HFFc6 (cell line): ENCODE measurements at places on chromosomes 4 and X. TPM values are rescaled to one million over a fixed set of nuclear protein-coding genes. Genes with fewer than 3 reads are reported as not detected.

The CT55 gene
- total RNA-seq: not detected in 3 replicates

The BEX5 gene
- total RNA-seq: not detected in 3 replicates

- DNase-seq: peak; percentile 27
Measured at GRCh38 chr4:102564399-102565059, 63.4 kb downstream of the NFKB1 start.

GRCh38 chrX:67544281-67545035 lies 637 bp downstream of the AR start:
- DNase-seq: no peak

DNA sequence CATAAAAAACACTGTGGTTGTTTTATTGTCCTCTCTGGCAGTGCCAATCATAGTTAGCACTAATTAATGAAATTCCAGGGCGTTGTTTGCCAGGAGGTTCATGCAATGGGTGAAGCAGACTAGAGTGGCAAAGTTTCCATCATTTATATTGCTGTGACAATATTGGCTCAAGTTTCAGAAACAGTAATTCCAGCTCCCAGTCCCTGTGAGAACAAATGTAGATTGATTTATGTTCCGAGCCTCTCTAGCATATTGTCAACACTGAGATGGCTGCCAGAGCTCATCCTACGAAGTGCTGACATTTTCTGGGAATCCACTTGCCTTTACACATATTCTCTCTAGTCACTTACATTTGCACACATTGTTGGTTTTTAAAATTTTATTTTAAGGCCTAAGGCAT lies 440.0 kb upstream of the IGFBP7 start:
- DNase-seq: no peak

The CETN2 gene
- 41.4 to 47.8 TPM (median 43.8 TPM) in 3 replicates for total RNA-seq

The SPACA5 gene
- total RNA-seq: not detected in 3 replicates

GRCh38 chr4:84472154-84472553 lies 26.9 kb downstream of the NKX6-1 start:
- no peak for DNase-seq

- DNase-seq: no peak
Measured at GRCh38 chr4:40144716-40145115, 52.1 kb upstream of the RHOH start.
